ENCODE measurements at places on chromosomes 2 and 18. TPM values are rescaled to one million over a fixed set of nuclear protein-coding genes. Genes with fewer than 3 reads are reported as not detected.

GRCh38 chr2:85401464-85401805 is 8.7 kb downstream of the CAPG start:
- DNase-seq = no peak
- no peaks in the 10 kb centered on the region for H3K27me3 ChIP-seq
- no peak overlapping the region for H3K27ac ChIP-seq
- no peak overlapping the region for H3K4me3 ChIP-seq
- peaks cover 8% of the 10 kb centered on the region for H3K36me3 ChIP-seq

GRCh38 chr2:27212626-27213471 is 781 bp upstream of the SLC5A6 start:
- H3K27me3 ChIP-seq = no peaks in the 10 kb centered on the region
- H3K36me3 ChIP-seq = peaks cover 39% of the 10 kb centered on the region
- peak overlapping the region; percentile 99 for H3K4me3 ChIP-seq
- peak; percentile 64 for DNase-seq

- no peaks in the 10 kb centered on the region for H3K27me3 ChIP-seq
- peaks cover 3% of the 10 kb centered on the region for H3K4me1 ChIP-seq
- no peaks in the 10 kb centered on the region for H3K36me3 ChIP-seq
- H3K27ac ChIP-seq = peak overlapping the region; percentile 58
- peak; percentile 71 for DNase-seq
Observed at GRCh38 chr2:3604991-3605961, 10.4 kb downstream of the COLEC11 start.

- peak overlapping the region; percentile 60 for H3K27ac ChIP-seq
- DNase-seq = no peak
- H3K4me3 ChIP-seq = no peak overlapping the region
- H3K36me3 ChIP-seq = peaks cover 4% of the 10 kb centered on the region
- peaks cover 31% of the 10 kb centered on the region for H3K4me1 ChIP-seq
Observed at GRCh38 chr2:101560780-101561315, 85.9 kb upstream of the RFX8 start.

DNA sequence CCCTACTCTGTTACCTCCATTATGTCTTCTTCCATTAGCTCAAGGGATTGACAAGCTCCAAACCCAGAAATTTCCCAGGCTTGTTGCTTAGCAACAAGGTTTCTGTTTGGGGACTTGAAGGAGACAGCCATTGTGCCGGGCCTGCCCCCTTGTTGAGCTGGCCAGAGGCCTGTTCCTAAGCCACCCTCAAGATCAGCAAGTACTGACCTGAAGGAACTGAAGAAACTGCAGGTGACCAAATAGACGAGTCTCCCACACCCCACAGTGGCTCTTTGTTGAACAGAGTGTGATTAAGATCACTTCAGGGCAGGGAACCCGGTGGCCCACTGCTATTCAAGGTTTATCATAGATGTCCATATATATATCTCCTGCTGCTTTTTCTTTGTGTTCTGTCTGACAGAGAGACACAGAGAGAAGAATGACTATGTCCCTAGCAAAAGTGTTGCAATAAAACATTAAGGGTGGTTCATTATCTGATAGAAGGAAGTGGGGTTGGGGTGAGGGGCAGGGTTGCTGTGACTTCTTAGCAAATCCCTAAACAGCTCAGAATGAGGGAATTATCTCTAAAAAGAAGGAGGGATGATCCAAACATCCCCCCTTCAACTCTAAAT is 69.2 kb downstream of the RNF144A start:
- peaks cover 24% of the 10 kb centered on the region for H3K4me1 ChIP-seq
- H3K4me3 ChIP-seq = no peak overlapping the region
- no peaks in the 10 kb centered on the region for H3K27me3 ChIP-seq

The SKOR2 gene
- 0.21 TPM for total RNA-seq

The PRKD3 gene
- 22.8 TPM for total RNA-seq

The CLIP4 gene
- 19.5 TPM for total RNA-seq

All from activated CD4-positive, alpha-beta T cell treated with anti-CD3 and anti-CD28 coated beads for 36 hours (primary cell).